Small intestine (tissue), 16 donors: ENCODE measurements at places on chromosomes 5 and 9.
A peak's percentile ranks its signal among the peaks of the same experiment; 100 is the strongest.

DNA sequence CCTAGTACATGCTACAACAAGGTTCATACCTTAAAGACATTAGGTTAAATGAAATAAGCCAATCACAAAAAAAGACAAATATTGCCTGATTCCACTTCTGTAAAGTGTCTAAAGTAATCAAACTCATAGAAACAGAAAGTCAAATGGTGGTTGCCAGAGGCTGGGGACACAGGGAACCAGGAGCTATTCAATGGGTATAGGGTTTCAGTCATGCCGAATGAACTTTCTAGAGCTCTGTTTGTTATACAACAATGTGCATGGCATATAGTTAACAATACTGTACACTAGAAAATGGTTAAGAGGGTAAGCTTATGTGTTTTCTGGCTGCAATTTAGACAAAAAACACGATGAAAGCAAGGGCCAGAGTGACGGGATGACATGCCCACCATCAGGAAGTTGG is 70.8 kb upstream of the EGFLAM start:
- DNase-seq = no peak

DNA sequence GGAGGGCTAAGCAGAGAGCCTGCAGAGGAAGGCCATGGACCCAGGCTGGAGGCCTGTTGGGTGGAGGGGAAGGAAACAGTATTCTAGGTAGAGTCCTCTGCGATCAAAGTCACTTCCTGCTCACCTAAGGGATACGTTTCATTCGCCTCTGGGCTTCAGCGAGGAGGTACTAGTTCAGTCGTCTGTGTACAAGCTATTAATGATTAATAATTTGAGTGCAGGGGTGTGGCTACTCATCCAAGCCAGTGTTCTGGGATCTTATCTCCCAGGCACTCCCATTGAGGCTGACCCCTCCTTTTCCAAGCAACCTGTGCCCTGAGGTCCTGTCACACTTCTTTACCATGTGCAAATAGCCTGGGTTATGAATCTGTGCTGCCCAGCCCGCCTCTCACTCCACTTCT is 25.2 kb downstream of the RALGPS1 start:
- DNase-seq = peak; percentile 96

DNA sequence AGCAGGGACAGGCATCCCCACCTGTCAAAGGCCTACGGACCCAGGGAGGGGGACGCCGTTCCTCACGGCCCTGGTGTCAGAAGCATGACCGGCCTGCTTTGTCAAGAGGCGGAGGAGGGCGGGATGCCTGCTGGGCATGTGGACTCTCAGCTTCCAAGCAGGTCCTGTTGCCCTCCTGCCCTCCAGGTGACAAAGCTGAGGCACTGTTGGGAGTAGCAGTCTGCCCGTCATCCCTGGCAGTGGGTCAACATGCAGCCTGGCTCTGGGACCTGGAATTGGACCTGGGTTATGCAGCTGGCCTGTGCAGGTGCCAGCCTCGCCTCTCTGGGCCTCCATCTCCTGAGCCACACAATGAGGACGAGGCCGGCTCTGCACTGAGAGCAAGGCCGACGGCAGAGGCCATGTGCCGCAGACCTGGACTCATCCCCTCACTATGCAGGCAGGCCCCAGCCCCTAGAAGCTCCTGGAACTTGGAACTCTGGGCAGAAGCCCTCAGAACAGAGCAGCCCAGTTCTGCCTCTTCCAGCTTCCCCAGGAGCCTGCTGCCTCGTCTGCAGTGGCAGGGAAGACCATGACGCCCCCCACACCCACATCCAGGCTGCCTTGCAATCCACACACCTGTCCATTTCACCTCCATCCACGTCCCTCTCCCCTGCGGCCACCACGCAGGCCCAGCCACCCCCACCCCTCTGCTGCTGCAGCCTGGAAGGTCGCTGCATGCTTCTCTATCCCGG is 20.8 kb upstream of the FCN1 start:
- no peak for DNase-seq

- DNase-seq = no peak
Measured at GRCh38 chr9:13642646-13643045, 363.2 kb upstream of the MPDZ start.
